ENCODE measurements at places on chromosomes 11 and 22.

- DNase-seq, result no peak
Measured at GRCh38 chr11:16993495-16993894, 20.7 kb downstream of the PLEKHA7 start.

DNA sequence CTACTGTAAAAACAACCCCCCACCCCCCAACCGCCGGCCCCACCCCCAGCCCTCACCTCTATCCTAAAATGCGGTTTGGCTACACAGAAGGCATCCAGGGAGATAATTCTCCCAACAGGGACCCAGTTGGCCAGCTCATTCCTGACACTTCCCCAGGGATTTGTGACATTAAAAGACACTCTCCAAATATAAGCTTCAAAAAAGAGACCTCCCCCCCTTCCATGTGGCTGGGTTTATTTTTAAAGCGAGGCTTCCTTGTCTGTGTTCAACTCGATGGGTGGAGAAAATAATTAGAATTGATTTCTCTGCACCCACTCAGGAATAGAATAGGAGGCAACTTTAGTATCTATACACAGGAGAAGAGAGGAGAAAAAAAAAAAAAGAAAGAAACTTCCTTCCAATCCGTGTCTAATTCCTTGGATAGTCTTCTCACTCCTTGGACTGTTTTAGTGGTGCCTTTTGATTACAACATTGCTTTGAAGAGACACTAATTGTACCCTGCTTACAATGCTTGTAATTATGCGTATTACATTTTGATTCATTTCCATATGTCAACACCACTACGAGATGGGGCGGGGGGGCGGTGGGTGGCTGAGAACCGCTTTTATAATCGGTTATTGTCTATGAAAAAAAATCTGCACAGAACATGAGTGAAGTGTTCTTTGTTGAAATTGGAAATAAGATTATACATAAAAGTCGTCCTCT lies 500.4 kb downstream of the MIAT start:
- DNase-seq, result no peak

DNA sequence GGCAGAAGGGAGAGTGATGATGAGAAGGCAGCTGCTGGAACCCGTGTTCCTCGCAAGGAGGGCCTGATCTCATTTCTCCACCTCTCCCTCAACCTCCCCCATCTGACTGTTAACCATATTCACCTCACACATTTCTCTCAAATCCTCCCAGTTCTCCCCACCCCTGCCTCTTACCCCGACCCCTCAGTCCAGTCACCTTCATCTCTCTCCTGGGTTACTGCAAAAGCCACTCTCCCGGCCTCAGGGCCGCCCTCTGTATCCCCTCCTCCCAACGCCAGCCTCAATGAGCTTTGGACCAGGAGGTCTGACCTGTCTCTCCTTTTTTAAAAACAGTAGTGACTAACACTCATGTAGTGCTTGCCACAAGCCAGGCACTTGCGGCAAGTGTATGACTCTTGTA lies 29.5 kb upstream of the LMO1 start:
- no peak for DNase-seq

DNA sequence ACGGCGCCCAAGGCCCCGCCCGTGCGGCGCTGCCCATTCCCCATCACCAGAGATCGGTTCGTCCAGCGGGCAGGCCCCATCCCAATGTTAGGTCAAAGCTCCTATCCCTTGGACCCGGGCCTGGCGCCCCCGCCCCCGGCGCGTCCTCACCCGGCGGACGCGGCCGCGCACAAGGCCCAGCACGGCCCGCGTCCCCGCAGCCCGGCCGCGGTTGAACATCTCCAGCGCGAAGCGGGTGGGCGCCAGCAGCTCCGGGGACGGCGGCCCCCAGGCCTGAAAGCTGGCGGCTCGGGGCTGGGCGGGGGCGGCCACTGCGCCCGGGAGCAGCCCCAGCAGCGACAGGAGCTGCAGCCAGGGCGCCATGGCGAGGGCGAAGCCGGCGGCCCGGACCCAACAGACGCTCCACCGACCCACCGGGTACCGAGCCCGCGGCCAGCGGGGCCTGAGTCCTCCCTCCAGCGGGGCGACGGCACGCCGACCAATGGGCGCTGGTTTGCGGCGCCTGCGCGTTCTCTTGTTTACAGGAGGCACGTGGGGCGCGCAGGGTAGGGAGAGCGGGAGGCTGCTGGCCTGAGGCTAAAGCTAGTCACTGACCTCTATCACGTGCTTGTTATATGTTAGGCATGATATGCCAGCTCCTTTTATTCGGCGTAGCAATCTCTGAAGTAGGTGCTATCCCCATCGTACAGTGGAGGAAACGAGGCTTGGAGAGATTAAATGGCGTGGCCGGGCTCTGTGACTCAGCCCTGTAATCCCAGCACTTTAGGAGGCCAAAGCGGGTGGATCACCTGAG lies at the start of gene CTSF:
Gene CTSF, minus strand, starts transcription at position 483 of the 793 bp plus-strand sequence. Its CDS starts 120 bp downstream, at position 363.
- DNase-seq, result peak; percentile 58

DNA sequence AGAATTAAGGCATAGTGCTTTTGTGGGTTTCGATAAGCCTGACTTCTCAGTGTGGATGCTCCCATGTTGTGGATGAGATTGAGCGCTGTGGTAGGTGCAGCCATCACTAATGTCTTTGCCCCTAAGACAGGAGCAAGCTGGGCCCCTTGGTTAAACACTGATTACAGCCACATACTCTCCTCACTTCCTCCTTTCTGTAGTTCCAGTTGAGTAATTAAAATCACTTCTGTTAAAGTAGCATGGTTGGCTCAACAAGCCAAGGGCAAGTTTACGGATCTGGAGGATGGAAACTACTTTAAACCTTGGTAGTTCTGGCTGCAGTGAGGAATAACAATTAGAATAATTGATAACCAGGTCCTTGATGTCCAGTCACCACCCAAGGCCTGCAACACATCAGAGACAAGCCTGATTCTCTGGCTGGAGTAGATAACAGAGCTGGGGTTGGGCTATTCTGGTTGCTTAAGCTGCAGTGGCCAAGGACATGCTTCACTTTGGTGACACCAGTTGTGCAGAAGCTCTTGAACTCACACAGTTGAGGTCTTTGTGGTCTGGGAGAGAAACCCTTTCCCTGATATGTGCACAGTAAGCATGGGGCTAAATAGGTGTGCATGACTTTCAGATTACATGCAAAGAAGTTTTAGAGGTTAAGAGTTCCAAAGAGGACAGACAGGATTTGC lies 81.3 kb downstream of the KIRREL3 start:
- no peak for DNase-seq

GRCh38 chr11:115819014-115819413 lies 314.8 kb upstream of the CADM1 start:
- DNase-seq, result no peak

- peak; percentile 81 for DNase-seq
Measured at GRCh38 chr11:48001438-48002021, 21.2 kb downstream of the PTPRJ start.

- no peak for DNase-seq
Measured at GRCh38 chr11:64765291-64765850, 5.6 kb upstream of the PYGM start.

DNA sequence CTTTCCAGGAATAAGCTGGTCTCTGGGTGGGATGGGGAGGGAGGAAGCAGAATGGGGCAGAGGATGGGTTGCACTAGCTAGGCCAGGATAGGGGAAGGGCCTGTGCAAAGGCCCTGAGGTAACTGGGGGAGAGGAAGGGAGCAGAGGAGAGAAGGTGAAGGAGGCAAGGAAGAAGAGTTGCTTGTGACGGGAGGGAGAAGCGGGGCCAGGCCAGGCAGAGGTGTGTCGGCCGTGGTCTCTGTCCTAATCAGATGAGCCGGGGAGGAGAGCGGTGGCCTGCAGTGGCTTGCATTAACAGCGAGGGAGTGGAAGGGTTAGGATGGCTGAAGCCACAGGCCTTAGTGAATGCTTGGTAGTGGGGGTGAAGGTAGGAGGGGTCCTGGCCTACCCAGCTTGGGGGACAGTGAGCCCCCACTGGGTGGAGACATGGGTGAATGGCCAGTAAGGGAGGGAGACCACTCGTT lies 6.0 kb upstream of the DERL3 start:
- no peak for DNase-seq

GRCh38 chr11:61361237-61361740 lies 393 bp downstream of the CYB561A3 start:
- no peak for DNase-seq

GRCh38 chr22:32919629-32920028 lies 118.1 kb downstream of the TIMP3 start:
- no peak for DNase-seq

DNA sequence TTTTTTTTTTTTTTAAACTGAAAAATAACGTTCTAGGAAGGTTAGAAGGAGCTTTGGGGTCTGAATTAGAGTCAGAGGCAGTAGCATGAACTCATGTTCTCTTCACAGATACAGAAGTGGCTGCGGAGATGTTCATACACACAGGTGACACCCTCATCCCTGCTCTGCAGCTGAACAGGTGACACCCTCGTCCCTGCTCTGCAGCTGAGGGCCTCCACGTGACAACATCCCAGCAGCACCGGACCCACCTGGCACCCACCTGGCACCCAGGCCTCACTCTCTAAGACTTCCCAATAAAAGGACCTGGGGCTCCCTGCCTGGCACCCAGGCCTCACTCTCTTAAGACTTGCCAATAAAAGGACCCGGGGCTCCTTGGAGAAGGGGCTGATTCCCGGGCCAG lies 19.8 kb downstream of the DRD4 start:
- DNase-seq, result no peak

DNA sequence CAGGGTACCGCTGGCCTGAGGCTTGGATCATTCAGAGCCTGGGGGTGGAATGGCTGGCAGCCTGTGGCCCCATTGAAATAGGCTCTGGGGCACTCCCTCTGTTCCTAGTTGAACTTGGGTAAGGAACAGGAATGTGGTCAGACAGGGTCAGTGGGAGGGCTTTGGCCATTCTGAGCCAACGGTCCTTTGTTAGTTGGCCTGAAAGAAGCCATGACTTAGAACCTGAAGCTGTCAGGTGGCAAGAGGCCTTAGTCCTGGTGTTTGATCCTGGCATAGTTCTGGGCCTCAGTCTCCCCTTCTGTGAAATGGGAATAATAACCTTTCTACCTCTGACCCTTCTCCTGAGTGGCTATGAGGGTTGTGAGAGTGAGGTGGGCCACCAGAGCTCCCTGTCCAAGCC lies 8.3 kb downstream of the PGAP2 start:
- DNase-seq, result no peak

DNA sequence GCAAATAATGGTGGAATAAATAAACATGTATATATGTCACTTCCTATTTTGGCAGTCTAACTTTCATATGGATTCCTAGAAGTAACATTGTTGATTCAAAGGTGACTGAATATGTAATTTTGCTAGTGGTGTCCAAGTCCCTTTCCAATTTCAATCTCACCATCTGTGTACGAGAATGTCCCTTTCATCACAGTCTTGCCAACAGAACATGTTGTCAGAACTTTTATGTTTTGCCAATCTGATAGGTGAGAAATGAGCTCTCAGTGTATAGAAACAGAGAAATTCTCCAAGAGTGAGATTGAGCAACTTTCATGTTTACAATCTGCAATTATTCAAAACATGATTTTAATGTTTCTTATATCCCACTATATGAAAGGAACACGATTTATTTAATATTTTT lies 167.5 kb downstream of the CNTN5 start:
- no peak for DNase-seq

DNA sequence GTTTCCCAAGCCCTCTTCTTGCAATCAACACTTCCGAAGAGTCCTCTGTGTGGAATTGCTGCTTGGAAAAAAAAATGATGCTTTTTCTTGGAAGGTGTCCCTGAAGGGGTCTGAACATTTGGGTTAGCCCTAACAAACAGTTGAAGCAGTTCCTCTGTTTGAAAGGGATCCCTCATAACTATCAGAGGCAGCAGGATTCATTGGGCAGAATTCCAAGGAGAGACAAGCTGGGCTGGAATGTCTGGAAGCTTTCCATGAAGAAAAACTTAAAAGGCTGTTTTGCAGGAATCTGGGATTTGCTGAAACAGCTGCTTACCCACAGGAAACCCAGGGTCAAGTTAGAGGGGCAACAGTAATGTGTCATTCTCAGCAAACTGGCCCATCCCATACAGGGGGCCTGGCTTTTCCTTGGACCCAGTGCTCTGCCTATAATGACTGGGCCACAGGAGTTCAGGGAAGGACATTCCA lies 3.1 kb downstream of the CSNK2A3 start:
- DNase-seq, result no peak

GRCh38 chr22:47448231-47449223 lies 686.1 kb downstream of the TBC1D22A start:
- DNase-seq, result no peak

DNA sequence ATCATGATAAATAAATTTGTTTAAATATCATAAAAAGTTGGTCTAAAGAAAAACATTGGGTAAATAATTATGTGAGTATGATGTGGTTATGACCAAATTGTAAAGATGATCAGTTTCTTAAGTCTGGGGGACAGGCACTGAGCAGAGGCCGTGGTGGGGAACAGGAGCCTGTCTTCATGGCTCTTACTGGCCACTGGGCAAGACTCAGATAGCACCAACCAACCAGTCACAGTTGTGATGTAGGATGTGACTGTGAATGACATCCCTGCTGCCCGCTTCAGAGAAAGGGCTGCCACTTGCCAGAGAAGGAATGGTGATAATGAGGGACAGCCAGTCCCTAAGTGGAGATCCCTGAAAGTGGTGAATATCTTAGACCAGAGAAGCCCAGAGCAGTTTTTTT lies 7.0 kb downstream of the PTPRJ start:
- DNase-seq, result no peak

DNA sequence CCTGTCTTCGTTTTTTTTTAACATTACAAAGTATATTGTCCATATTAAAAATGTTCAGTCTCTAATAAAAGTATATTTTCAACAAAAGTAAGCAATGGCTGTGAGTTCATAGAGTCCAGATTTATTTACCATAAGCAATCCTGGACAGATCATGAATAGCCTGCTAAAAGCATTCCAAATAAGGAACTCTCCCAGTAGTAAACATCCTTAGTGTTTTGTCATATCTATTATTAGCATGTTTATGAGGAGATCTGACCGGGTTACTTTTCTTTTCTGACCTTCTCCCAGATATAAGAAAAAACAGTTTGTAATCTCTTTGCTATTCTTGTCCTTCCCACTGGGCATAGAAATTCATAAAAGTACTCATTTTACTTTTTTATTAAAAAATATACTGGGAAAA lies 403.9 kb upstream of the ANO3 start:
- DNase-seq, result no peak

DNA sequence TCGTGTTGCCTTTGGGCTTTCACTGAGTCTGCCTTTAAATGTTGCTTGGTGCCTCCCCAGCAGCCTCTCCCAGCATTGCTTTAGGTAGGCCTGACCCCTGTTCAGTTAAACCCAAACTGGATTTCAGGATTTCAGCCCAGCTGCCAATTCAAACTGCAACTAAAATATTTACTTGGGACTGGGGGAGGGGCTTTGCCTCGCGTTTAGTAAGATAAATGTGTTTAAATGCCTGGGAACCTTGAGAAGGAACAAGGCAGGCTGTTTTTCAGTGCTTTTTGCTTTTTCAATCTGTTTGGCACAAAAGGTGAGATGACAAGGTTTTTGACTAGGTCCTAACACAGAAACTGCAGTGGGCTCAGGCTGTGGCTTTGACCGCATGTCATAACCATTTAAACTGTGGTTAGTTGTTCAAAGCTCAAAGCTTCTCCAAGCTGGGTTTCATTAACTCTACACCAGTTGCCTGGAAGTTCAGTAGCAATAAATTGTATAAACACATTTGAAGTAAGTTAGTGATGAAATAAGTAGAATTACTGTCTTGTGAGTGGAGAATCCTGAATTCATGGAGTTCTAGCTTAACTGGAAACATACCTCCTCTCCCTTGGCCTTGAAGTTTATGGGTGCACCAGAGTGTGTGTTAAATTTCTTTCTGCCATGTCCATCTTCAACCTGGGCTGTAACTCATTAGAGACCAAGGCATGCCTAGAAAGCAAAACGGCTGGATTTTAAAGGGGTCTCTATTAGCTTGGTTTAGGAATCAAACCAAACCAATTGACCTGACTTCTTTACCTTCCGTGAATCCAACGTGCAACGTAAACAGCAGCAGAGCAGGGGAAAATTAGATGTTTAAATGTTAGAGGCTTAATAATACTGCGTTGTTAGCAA lies 3.6 kb downstream of the PKNOX2 start:
- DNase-seq, result no peak

- no peak for DNase-seq
Measured at GRCh38 chr11:110513846-110514437, 84.2 kb downstream of the FDX1 start.

Data from effector CD4-positive, alpha-beta T cell (primary cell).